Thymus (tissue), 14 donors: ENCODE measurements at places on chromosomes 5 and 9. TPM values are rescaled to one million over a fixed set of nuclear protein-coding genes. Genes with fewer than 3 reads are reported as not detected.

Gene CBY3
- 0.19 TPM for total RNA-seq

Gene QRFP
- total RNA-seq: 0.05 TPM

Gene CCDC192
- 0.09 TPM for total RNA-seq

Gene ADRB2
- total RNA-seq: 2.2 TPM

Gene SLC36A3
- total RNA-seq: not detected

Gene SLC25A2
- 0.09 TPM for total RNA-seq

Gene PCDHB15
- total RNA-seq: 0.33 TPM

Gene PLCXD3
- 0.05 TPM for total RNA-seq
